ENCODE measurements at places on chromosomes 2 and 18.

GRCh38 chr2:55403256-55403998 is 16.2 kb downstream of the CCDC88A start:
- H3K27ac ChIP-seq: no peak overlapping the region
- no peak overlapping the region for H3K4me3 ChIP-seq
- H3K27me3 ChIP-seq: no peaks in the 10 kb centered on the region
- H3K4me1 ChIP-seq: no peaks in the 10 kb centered on the region
- DNase-seq: no peak

GRCh38 chr2:201420442-201421113 is 30.7 kb downstream of the TRAK2 start:
- no peak overlapping the region for H3K4me3 ChIP-seq
- H3K27ac ChIP-seq: no peak overlapping the region
- H3K4me1 ChIP-seq: peaks cover 8% of the 10 kb centered on the region
- H3K27me3 ChIP-seq: no peaks in the 10 kb centered on the region
- no peaks in the 10 kb centered on the region for H3K36me3 ChIP-seq

GRCh38 chr18:45509535-45509934 is 105.7 kb upstream of the SLC14A2 start:
- no peak overlapping the region for H3K4me3 ChIP-seq
- no peaks in the 10 kb centered on the region for H3K4me1 ChIP-seq
- no peak overlapping the region for H3K27ac ChIP-seq
- no peaks in the 10 kb centered on the region for H3K27me3 ChIP-seq
- DNase-seq: no peak
- H3K36me3 ChIP-seq: no peaks in the 10 kb centered on the region

DNA sequence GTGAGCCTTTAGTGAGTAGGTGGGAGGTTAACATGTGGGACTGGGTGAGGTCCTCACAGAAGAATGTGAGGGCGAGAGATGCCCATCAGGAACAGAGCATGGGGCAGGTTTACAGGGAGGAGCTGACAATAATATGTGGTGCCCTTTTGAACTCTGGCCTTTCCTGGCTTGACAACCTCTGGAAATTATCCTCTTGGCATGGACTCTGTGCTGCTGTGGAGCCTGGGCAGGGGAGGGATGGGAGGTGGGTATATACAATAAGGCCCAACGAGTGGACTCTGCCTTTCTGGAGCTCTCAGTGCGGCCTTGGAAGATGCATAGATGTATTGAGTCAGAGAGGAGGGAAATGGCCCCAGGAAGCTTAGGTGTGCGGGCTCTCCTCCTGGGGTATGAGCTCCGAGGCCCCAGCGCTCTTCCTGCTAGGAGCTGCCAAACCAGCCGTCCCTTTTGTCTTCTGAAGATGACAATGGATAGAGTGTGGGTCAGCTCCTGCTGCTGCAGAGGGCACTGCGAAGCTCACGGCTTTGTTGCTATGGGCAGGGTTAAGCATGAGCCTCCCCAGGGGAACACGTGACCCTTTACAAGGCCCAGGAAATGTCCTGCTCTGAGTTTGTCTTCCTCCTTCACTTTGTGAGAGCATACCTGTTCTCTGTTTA is 8.7 kb upstream of the PSD4 start:
- peak overlapping the region; percentile 93 for H3K27ac ChIP-seq
- H3K4me3 ChIP-seq: no peak overlapping the region
- no peaks in the 10 kb centered on the region for H3K27me3 ChIP-seq
- no peaks in the 10 kb centered on the region for H3K36me3 ChIP-seq

GRCh38 chr18:59910967-59911366 is 11.2 kb downstream of the PMAIP1 start:
- no peaks in the 10 kb centered on the region for H3K27me3 ChIP-seq
- H3K27ac ChIP-seq: no peak overlapping the region
- DNase-seq: no peak
- no peak overlapping the region for H3K4me3 ChIP-seq
- H3K36me3 ChIP-seq: no peaks in the 10 kb centered on the region

DNA sequence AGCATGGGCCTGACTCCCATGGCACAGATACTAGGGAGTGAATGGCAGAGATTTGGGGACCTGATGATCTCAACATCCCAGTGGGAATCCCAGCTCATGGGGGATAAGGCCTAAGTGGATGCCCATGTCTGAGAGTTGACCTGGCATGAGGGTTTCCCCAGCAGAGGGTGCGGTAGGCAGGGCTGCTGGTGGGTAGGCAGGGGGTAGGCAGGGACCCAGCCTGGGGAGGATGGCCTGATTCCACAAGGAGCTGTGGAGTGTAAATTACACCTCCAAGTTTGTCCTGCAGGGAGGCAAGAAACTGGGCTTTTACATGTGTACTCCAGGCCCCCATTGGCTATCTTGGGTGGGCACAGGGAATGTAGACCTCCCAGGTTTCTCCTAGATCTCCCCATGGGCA is 46.9 kb downstream of the INPP5D start:
- no peak overlapping the region for H3K27ac ChIP-seq
- no peaks in the 10 kb centered on the region for H3K36me3 ChIP-seq
- no peak for DNase-seq
- no peaks in the 10 kb centered on the region for H3K27me3 ChIP-seq
- H3K4me3 ChIP-seq: no peak overlapping the region

- no peak for DNase-seq
- H3K4me1 ChIP-seq: no peaks in the 10 kb centered on the region
- H3K27me3 ChIP-seq: no peaks in the 10 kb centered on the region
- no peak overlapping the region for H3K4me3 ChIP-seq
- no peak overlapping the region for H3K27ac ChIP-seq
- no peaks in the 10 kb centered on the region for H3K36me3 ChIP-seq
These were observed 738.2 kb downstream of the MBD2 start for GRCh38 chr18:53486296-53486695.

DNA sequence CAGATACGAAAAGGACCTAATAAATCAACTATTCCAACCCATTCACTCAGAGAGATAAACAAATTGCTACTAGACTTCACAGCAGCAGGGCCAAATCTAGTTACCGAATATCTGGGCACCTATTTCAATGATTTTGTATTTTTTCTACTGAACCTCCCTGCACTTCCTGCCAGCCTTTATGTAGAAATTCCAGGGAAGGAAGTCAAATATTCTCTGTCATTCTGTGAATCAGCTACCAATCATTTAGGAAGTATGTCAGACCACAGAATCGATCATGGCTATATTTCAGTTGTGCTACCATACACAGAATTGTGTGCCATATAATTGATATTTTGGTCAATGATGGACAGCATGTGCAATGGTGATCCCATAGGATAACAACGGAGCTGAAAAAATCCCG is 109.6 kb upstream of the SPOPL start:
- no peak for DNase-seq
- H3K27me3 ChIP-seq: no peaks in the 10 kb centered on the region
- no peaks in the 10 kb centered on the region for H3K4me1 ChIP-seq
- no peaks in the 10 kb centered on the region for H3K36me3 ChIP-seq
- no peak overlapping the region for H3K27ac ChIP-seq
- no peak overlapping the region for H3K4me3 ChIP-seq

All from pancreas (tissue), 10 donors.